ENCODE measurements at places on chromosomes 12 and 14. TPM values are rescaled to one million over a fixed set of nuclear protein-coding genes. Genes with fewer than 3 reads are reported as not detected.
A peak's percentile ranks its signal among the peaks of the same experiment; 100 is the strongest.

DNA sequence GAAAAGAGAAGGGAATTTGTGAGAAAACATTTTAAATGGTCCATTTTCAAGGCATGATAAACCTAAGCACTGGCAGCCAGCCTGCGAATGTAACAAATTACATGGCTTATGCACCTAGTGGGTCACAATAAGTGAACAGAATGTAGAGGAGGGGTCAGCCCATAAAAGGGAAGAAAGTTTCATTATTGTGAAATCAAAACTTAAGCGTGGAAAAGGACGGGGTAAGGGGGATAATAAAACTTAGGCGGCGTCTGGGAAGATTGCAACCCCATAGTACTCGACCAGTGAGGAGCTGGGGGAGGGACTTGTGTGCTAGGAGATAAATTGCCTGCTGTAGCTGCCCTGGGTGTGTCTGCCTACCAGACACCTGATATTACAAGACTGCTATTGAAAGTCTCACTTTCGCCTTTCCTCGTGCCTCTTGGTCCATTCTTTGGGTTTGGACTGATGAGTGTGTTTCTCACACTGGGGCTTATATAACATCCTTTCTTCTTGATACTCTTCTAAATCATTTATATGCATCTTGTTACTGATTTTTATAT is 40.6 kb downstream of the ZDHHC17 start:
- DNase-seq, result no peak

DNA sequence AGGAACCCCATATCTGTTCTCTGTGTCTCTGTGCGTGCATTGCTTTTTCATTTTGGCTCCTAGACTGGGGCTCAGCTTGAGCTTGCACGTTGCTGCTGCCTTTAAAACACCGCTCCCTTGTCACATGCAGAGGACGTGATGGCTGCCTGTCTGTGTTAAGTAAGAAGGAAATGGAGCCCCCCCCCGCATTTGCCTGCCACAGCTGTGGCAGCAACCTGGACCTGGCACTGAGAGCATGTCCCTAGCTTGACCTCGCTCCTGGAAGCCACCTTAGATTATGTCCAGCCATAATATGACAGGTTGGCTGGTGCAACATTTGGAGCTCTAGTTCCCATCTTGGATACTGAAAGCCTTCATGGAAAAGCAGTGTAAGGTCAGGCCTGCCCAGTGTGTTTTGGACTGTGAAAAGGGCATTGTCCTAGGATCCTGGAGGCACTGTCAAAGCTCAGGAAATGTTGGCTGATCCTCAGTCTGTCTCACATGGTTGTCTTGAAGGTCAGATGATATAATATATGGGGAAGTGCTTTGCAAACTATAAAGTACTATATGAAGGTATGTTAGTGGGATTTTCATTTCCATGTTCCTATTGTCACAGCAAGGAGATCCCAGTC is 73.8 kb downstream of the PRKCH start:
- DNase-seq, result no peak

Gene EPYC
- total RNA-seq, result not detected

DNA sequence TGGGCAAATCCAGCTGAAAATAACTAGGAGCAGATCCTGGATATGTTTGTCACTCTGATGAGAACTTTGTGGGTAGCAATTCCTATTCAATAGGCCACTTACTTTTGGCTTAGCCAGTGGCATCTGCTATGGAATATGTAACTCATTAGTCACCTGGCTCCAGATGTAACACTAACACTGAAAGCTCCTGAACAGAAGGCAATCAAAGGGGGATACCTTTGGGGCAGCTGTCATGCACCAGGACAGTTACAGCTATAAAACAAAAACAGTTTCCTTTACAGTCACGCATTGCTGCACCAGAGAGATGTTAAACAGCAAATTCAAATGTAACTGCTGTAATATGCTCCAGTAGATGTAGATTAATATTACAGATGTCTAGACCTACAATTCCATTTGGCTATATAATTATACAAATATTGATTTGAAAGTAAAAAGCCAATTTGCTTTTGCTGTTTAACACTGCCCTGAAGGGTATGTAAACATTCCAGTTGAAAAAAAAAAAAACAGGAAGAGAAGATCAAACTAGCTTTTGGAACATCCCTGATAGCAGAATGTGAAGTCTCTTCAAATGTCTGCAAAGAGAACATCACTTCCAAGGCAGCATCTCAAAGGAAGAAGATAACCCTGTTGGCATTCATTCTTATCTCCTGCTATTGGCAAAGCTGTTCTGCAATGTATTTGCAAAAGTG is 18.4 kb downstream of the RACGAP1 start:
- DNase-seq, result no peak

- DNase-seq, result peak; percentile 58
Measured at GRCh38 chr14:60561845-60562746, 53.1 kb downstream of the SIX6 start.

- DNase-seq, result peak; percentile 7
Measured at GRCh38 chr12:115583591-115583990, 693.9 kb downstream of the MED13L start.

Gene ADGRD1
- total RNA-seq, result 1.7 TPM

DNA sequence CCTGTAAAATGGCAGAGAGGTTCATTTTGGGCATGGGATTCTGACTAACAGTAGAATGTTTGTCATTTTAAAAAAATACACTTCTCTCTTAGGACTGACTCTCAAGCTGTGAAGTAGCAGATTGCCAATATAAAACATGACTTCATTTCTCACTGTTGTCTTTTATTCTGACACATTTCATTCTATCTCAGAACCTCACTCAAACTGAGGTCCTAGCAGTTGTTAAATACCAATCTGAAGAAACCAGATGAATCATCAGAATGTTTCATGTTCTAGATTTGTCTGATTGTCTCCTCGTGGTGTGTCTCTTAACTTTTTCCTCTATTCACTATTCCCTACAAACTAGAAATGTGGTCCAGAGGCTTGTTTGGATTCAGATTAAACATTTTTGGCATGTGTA is 276.5 kb upstream of the NPAS3 start:
- DNase-seq, result no peak

GRCh38 chr14:75433631-75434071 is 5.8 kb downstream of the JDP2 start:
- no peak for DNase-seq

- DNase-seq, result no peak
Measured at GRCh38 chr12:131057211-131057721, 103.6 kb downstream of the ADGRD1 start.

DNA sequence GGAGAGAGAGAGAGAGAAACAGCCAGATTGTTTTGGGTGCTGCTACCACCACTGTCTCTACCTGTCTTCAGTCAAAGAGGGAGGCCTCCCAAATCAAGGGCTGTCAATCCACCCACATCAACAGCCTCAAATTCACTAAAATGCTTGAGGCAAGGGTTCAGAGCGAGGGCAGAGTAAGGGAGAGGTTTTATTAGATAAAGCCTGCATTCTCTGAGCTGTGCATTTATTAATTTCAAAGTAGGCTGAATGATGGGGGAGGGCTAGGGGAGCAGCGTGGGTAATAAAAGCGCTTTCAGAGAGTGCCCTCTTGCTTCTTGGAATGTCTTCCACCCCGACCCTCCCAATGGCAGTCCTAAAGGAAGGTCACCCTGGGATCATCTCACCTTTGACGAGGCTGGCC is 636.5 kb upstream of the TBX3 start:
- DNase-seq, result no peak

Gene INSM2
- total RNA-seq, result not detected

GRCh38 chr14:85466678-85467077 is 63.3 kb upstream of the FLRT2 start:
- no peak for DNase-seq

Gene SLC6A13
- 0.90 TPM for total RNA-seq

- no peak for DNase-seq
Measured at GRCh38 chr12:68012712-68013111, 23.5 kb downstream of the IFNG-AS1 start.

DNA sequence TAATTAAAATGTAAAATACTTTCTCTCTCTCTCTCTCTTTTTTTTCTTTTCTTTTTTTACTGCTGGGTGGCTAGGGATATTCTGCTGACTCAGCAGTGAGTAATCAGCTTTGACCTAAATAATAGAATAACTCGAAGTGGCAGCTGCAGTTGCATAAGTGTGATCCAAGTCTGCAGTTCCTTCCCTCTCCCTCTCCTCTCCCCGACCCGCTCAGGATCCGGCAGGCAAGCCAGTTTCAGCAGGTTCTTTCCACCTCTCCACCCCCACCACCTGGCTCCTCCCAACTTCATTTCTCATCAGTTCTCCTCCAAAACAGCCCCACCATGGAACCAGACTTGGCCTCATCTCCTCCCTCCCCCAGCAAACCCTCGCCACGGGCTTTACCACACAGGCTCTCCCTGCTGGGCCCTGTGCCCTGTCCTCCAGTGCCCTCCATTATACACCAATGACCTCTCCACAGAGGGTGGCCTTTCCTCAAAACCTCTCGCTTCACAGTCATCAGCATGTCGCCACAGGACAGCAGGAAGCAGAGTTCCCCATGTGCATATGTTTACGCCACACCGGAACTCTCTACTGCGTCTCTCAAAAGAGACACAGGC is 22.4 kb downstream of the SLC7A8 start:
- peak; percentile 16 for DNase-seq

- no peak for DNase-seq
Measured at GRCh38 chr14:46197856-46198255, 453.7 kb downstream of the RPL10L start.

GRCh38 chr12:90939382-90939781 is 15.6 kb downstream of the CCER1 start:
- no peak for DNase-seq

DNA sequence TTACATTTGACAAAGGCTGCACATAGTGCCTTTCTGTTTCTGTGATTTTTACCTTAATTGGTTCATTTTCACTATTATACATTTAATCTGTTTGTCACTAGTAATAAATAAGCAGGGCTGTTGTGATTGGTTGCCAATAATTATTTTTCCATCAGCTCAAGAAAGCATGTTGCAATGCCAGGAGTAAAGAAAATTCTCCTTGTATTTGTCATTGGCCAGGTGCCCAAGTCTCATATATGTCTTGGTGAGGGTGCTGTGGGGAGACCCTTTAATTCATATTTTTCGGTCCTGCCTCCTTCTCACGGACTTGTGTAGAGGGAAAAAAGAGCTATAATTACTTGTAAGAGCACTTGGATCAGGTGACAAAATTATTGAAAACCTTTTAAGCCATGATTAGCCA is 108.0 kb downstream of the KITLG start:
- no peak for DNase-seq

DNA sequence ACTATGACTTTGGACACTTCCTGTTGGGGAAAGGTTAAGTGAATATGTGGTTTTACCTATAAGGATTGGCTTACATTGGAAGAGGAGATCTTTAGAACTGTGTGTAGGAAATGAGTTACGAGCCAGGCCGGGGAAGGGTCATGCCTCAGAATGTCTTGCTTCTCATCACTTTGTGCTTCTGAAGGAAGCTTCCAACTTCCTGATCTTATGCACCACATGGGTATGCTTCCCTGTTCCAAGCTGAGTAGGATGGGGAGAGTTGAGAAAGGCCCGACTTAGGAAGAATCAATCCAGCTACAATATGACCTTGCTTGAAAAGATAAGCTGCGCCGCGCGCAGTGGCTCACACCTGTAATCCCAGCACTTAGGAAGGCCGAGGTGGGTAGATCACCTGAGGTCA is 59.9 kb downstream of the STXBP6 start:
- DNase-seq, result no peak

Gene EPS8
- total RNA-seq, result 2.7 TPM

DNA sequence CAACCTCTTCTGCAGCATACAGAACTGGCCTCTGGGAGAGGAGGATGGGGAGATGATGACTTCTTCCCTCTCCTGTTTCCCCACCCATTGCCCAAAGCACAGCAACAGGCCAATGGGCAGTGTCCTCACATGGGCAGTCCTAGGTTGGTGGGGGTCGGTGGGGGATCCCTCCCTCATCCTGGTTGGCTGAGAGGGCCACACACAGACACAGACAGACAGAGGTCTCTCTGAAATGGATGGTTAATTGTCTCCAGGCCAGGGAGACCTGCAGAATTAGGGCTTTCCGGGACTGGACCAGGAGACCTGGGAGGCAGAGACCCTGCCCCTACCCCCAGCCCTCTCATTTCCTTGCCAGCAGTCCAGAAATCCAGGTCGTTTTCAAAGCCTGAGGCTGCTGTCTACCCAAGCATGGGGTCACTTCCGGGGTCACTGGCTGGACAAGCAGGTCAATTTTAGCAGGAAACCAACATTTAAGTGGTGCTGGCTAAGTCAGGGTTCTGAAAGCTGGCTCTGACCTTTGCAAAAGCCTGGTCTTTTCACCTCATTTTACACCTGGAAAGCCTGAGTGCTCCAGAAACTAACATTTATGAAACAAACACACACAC is 48.6 kb upstream of the TBX3 start:
- no peak for DNase-seq

GRCh38 chr12:85448548-85449139 is 168.6 kb downstream of the ALX1 start:
- DNase-seq, result no peak

Gene OASL
- not detected for total RNA-seq

Gene AMHR2
- total RNA-seq, result 1.3 TPM

Gene IFNG-AS1
- total RNA-seq, result not detected

- no peak for DNase-seq
Measured at GRCh38 chr12:64469455-64470142, 17.7 kb downstream of the TBK1 start.

GRCh38 chr14:65010211-65010931 is 23.7 kb downstream of the FNTB start:
- DNase-seq, result no peak

GRCh38 chr12:57127726-57128518 is at the start of gene LRP1:
LRP1 (plus strand) TSS chr12:57128483; CDS start chr12:57128965, 482 bp downstream.
- peak; percentile 73 for DNase-seq

- no peak for DNase-seq
Measured at GRCh38 chr14:69672356-69672755, 61.0 kb downstream of the SUSD6 start.

Gene LRRK2
- 0.26 TPM for total RNA-seq

DNA sequence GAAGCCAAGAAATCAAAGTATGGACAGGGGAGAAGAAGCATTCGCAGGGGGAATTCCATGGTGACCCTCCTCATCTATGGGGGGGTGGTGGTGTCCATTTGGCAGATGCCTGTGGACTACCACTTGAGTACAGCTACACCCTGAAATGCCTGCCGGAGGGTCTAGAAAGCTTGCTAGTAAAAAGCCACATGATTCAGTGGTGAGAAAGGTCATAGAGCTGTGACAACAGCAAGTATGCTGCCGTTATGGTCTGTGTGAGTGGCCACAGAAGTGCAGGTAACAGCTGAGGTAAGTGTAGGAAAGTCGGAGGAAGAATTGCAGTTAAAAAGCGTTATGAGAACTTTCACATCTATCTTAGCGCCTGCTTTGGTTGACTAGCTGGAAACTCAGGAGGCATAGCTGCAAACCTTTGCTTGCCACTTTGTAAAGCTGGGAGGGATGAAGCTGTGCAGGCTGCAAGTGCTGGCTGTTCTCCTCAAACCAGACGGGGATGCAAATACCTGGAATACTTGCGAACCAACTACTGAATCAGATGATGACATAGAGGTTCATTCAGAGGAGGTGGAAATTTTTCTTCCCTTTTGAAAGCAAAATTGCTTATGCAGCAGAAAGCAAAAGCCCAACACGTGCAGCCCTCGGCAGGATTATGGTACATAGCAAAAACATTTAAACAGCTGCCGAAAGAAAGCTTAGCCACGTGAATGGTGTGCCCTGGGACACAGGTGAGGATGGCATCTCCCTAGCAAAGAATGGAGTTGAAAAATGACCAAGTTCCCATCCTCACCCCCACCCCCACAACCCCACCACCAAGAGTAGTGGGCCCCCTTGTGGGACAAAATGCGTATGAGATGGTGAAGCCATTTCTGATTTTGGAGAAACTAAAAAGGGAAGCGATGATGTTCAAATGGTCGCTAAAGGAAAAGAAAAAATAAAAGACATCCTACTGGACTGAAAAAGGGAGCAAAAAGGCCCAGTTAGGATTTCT is 287.0 kb downstream of the RERGL start:
- no peak for DNase-seq

GRCh38 chr14:85247071-85247470 is 282.9 kb upstream of the FLRT2 start:
- no peak for DNase-seq
